EH (cell line): ENCODE measurements at places on chromosomes 3 and 15.

- no peak for DNase-seq
Observed at GRCh38 chr3:9061634-9062033, 98.4 kb upstream of the RAD18 start.

GRCh38 chr3:133930341-133930933 is 34.8 kb upstream of the RAB6B start:
- peak; percentile 80 for DNase-seq

DNA sequence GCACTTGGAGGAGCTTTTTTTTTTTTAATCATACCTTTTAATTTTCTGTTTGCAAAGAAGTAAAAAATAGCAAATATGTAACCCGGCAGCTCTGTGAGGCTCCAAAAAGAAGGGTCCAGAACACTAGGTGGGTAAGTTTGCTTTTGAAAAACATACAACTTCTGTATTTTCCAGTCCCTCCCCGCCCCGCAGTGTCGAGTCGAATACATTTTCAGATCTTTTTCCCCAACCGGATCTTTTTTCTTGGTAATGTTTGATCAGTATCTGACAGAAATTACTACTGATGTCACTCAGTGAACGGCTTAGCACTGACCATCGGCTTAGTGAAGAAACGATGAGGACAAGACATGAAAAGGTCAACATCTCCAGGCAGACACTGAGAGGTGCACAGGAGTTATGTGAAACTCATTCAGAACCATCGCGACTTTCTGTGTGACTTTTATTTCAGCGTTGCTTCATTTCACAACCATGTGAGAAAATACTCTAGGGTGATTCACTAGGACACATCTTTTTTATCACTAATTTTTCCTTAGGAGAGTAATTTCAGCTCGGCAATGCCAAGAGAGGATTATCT is 11.0 kb downstream of the ISL2 start:
- DNase-seq, result peak; percentile 79

DNA sequence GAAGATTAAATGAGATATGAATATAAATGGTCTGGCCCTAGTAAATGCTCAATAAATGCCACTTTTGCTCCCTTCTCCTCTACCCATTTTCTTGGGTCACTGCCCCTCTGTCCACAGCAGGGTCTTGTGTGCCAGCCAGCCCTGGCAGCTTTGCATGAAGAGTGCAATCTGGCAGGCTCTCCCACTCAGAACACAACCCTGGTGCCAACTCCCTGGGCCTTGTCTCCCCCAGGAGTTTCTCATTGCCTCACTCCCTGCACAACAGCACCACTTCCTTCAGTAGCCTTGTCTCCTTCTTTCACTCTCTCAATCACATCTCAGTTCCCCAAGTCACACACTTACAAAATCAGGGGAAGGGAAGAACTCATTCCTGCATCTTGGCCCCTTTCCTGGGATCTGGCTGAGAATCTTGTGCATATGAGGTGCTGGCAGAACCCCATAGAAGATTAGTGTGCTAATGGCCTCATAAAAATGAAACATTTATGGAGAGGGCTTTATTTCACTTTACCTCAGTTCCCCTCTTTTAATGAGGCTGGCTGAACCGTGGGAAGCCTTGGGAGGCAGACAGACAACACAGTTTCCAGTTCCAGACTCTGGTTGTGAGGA is 445.9 kb upstream of the PROK2 start:
- peak; percentile 21 for DNase-seq

DNA sequence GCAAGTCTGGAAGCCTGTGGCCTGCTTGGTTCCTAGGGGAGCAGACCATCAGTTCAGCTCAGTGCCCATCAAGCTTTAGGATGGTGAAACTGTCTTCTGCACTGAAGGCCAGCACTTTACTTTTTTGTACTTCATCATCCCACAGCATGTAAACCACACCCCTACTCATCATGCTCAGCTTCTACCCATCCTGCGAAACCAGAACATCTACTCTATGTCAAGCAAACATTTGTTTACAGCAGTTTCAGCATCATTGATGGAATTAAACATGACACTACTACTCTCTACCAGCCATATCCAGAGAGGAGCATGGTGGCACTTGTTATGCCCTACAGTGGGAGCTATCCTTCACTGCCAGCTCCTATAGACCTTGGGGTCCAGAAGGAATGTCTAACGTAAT is 306.6 kb downstream of the SOX2 start:
- no peak for DNase-seq

GRCh38 chr3:178146406-178146831 is 389.8 kb upstream of the KCNMB2 start:
- DNase-seq, result peak; percentile 56

- no peak for DNase-seq
Observed at GRCh38 chr3:45029216-45029615, 3.1 kb downstream of the CLEC3B start.

DNA sequence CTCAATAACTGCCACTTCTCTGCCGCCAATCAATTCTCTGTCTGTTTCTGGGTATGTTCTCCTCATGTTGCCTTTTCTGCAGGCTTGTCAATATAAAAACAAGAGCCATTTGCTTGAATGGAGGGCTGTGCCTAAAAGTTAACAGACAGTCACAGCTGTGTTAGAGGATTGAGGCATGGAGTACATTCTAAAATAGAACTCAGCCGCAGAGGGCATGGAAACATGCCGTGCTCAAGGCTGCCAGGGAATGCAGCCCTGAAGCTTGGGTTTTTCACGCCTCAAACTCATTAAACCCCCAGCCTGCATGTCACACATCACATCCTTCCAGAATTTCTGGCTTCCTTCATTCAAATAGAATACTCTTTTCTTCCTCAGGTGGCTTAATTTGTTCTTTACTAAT is 166.6 kb downstream of the TPRG1 start:
- no peak for DNase-seq

- DNase-seq, result no peak
Observed at GRCh38 chr3:193656445-193656844, 63.4 kb downstream of the OPA1 start.

DNA sequence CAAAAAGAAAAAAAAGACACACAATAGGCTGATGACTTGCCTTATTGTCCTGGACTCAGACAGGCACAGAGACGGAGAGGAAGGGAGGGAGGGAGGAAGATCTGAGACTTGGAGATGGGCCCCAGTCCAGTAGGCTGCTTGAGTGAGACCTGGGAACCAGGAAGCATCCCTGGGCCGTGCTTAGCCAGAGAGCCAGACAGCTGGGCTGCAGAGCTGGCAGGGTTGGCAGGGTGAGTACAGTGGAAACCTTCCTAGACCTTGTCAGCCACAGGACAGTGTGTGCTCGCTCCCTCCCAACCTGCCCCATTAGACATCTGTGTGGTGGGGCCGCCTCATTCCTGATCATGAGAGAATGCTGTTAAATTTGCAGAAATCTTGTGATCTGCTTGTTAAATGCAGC is 107.9 kb upstream of the ALDH1A3 start:
- peak; percentile 13 for DNase-seq

- peak; percentile 57 for DNase-seq
Observed at GRCh38 chr3:141877911-141878310, 1.5 kb downstream of the ATP1B3 start.

- no peak for DNase-seq
Observed at GRCh38 chr3:194396859-194397756, 2.0 kb downstream of the GP5 start.

DNA sequence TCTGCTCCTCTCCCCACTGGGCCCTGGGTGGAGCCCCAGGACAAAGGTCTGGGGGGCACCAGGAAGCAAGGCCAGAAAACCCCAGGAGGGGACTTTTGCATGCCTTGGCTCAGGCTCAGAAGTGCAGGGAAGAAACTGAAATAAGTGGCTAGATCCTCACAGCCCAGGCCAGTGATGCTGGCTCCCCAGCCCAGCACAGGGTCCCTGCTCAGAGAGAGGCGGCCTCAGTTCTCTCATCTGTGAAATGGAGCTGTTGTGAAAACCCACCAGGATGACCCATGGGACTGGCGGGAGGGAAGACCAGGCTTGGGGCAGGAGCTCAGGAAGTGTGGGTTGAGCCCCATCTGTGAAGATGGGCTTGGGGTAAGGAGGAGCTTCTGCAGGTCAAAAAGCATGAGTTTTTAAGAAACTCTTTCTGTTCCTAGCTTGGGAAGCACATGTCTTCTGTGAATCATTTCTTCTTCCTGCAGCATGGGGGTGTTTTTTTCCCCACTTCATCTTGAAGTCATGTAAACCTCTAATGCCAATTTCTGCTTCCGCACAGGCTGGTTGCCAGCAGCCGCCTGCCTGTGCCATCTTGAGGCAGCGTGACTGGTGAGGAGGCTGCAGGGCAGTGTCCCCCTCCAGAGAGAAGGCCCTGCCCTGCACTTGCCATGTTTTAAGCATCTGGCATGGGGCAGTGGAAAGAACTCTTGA is 118.6 kb downstream of the SMAD6 start:
- no peak for DNase-seq

- DNase-seq, result no peak
Observed at GRCh38 chr3:152710549-152710948, 124.4 kb upstream of the P2RY1 start.

DNA sequence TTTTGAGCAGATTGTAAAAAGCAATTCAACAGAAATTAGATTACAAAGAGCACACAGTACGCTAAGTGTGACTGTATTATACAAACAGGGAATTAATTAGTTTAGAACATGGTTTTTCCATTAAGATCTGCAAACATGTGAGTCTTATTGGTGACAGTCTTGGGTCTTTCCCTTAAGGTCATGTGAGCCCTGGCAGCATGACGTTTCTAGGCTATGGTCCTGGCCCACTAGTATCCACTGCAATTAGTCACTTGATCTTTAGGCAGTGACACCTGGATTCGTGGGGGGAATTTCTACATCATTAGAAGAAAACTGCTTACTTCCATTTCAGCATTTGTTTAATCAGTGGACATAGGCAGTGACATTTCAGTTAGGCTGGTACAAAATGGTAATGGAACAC is 360.2 kb upstream of the NR2F2 start:
- no peak for DNase-seq

- peak; percentile 58 for DNase-seq
Observed at GRCh38 chr3:184058029-184058428, 5.2 kb downstream of the HTR3C start.

GRCh38 chr3:45826908-45827307 is 15.0 kb downstream of the LZTFL1 start:
- DNase-seq, result no peak

DNA sequence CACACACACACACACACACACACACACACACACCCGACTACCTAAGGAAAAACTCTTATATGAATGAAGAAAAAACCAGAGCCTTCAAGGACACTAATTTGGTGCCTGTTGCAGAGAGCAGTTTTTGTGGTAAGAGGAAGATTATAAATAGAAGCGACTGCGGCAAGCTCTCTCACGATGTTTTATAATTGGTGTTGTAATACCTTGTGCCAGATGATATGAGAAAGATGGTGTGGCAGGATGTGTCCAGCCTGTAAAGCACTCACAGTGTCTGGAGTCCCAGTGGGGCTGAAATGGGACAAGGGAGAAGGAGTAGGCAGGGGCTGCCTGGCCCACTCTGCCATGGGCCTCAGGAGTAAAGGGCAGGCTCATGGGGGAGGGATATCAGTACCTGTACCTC is 839.9 kb downstream of the AGBL1 start:
- DNase-seq, result no peak

DNA sequence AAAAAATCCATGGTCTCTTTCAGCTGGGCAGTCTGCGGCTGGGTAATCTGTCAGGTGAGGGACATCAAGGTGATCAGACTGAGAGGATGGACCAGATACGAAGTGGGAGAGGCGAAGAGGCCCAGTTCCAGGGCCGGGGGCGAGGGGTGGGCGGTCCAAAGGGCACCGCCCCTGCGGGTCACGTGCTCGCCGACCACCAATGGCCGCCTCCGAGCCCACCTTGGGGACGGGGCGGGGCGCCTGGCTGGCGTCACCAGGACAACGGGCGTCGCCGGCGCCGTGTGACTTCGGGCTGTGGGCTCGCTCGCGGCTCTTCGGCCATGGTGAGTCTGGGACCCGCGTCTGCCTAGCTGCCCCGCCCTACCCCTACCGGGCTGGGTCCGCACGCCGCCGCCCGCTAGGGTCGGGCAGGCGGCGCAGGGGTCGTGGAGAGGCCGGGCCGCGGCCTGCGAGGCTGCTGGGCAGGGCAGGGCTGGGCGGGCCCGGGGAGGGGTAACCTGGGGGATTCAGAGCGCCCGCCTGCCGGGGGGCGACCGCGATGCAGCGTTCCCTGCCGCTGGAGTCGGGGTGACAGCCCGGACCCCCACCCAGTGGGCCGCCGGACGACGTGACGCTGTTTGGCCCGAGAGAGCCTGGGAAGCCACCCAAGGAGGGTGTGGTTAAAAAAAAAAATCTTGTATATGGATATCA is at the start of gene FBXL2:
Gene FBXL2 (plus strand): TSS at position 250 of the 690 bp plus-strand sequence. CDS start 71 bp downstream, at position 321.
- peak; percentile 72 for DNase-seq

DNA sequence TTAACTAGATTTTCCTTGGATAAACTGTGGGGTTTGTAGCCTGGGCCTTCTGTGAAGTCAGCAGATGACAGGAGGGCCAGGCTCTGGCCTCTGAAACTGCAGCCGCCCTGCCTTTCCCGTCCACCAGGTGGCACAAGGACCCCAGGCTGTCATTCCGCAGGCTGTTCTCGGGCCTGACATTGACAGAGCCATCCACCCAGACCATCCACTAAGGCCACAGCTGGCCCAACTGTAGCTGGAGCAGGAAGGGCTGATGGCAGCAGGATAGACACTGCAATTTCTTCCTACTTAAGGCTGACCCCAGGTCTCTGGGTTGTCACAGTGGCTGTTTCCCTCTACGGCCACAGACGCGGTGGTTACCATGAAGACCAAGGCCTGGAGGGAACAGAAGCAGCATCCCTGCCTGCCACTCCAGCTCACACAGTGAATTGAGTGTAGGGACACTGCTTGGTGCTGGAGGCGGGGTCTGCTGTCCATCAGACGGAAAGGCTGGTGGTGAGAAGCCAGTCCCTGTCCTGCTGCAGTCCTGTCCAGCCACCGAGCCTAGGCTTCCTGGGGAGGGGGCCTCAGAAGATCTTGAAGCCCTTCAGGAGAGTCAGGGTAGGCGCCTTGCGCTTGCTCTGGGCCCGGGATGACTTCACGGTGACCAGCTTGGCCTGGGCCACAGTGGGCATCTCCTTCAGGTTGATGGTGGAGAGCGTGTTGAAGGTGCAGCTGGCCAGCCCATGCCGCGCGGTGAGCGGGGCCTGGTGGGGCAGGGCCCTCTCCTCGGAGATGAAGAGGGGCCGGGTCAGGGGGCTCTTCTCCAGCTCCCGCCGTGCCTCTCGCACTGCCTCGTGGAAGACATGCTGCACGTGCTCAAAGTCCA is 9.4 kb downstream of the SLC51B start:
- DNase-seq, result peak; percentile 75

- no peak for DNase-seq
Observed at GRCh38 chr15:58398643-58399042, 33.1 kb upstream of the LIPC start.

GRCh38 chr3:113185194-113185835 is 26.0 kb upstream of the BOC start:
- peak; percentile 16 for DNase-seq

DNA sequence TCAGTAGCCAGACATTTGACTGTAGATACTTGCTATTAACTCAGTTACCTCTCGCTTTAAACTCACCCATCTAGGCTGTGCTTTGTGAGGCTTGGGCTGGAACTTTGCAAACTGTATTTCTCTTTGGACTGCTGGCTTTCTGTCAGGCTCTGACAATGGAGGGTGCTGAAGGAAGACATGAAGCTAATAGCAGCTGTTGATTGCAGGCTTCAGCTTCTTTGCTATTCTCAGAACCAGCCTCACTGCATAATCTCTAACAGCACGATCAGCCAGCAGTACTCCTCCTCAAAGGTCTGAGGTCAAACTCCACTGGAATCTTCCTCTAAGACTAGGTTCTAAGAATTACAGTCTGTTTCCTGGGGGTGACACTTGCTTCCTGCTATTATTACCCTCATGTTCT is 295.6 kb downstream of the ZBBX start:
- no peak for DNase-seq
